Heart right ventricle (tissue), 16 donors: ENCODE measurements at places on chromosomes 5 and 9. TPM values are rescaled to one million over a fixed set of nuclear protein-coding genes. Genes with fewer than 3 reads are reported as not detected.
A peak's percentile ranks its signal among the peaks of the same experiment; 100 is the strongest.

ANXA2R gene
- 1.5 TPM for total RNA-seq

DNA sequence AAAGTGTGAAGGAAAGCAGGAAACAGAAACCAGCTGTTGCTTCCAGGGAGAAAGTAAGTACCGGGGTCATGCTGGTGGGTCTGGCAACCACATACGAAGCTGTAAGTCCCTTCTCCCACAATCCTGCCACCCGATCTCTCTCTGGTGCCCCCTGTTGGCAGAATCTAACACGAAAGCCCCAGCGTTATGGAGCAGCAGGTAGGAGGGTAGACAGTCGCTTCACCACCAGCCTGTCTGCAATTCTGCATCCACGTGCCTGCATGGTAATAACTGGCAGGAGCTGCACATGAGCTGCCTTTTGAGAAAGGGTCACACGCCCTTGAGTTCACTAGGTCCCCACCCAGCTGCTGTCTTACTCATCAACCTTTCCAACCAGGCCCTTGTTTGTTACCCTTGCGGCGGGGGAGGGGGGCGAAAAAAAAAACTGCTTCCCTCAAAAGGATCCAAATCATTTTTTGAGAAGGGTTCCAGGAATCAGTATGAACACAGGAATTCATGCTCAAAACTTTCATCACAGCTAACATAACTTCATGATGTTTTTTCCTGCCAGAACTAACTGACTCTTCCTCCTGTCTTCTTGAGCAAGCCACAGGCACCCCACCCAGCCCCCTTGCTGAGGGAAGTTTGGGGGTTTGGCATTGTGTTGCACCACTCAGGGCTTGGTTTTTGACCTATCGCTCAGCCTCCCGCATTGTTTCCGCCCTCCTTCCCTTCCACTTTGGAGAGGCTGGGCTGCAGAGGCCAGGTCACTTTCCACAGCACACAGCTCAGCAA is 19.6 kb upstream of the TMEM252 start:
- no peak overlapping the region for H3K4me3 ChIP-seq
- H3K27ac ChIP-seq, result peak overlapping the region; percentile 37
- H3K36me3 ChIP-seq, result no peaks in the 10 kb centered on the region
- peaks cover 36% of the 10 kb centered on the region for H3K4me1 ChIP-seq
- H3K27me3 ChIP-seq, result no peaks in the 10 kb centered on the region

DNA sequence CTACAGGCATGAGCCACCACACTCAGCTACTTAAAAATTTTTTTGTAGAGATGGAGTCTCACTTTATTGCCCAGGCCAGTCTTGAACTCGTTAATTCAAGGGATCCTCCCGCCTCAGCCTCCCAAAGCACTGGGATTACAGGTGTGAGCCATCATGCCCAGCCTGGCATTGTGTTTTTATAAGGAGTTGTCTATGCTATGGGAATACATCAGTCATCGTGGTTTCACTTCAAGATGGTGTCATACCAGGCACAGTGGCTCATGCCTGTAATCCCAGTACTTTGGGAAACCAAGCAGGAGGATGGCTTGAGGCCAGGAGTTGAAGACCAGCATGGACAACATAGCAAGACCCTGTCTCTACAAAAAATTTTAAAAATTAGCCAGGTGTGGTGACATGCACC is 49.7 kb downstream of the CYSTM1 start:
- peak overlapping the region; percentile 80 for H3K27ac ChIP-seq
- H3K36me3 ChIP-seq, result no peaks in the 10 kb centered on the region
- H3K4me3 ChIP-seq, result no peak overlapping the region
- no peaks in the 10 kb centered on the region for H3K27me3 ChIP-seq

DNA sequence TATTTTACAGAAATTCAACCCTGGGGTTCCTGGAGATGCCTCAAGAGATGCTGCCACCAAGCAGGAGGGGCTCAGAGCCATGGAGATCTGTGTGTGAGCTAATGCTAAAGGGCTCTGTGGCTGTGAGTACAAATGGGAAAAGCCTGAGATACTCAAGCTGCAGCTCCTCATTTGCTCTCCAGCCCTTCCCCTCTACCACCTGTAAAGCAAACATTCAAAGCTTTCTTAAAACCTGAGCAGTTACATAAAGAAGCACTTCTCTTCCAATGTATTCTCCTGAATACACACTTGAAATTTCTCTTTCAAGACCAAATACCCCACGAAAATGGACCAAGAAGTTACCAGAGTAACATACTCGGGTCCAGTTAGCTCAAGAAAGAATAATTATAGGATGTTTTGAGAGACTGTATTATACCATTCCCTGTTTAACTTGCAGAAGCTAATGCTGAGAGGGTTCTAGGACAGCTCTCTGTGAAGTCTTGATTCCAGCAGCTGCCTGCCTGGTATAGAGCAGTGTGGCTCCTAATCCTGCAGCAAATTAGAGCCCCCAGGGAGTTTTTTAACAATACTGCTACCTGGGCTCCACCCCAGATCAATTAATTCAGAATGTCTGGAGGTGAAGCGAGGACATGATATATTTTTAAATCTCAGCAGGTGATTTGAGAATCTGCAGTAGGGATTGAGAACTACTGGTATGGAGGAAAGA is 21.1 kb downstream of the RGS7BP start:
- no peak overlapping the region for H3K4me3 ChIP-seq
- H3K36me3 ChIP-seq, result no peaks in the 10 kb centered on the region
- H3K27me3 ChIP-seq, result no peaks in the 10 kb centered on the region
- peaks cover 29% of the 10 kb centered on the region for H3K4me1 ChIP-seq
- no peak for DNase-seq

LECT2 gene
- not detected for total RNA-seq

DNA sequence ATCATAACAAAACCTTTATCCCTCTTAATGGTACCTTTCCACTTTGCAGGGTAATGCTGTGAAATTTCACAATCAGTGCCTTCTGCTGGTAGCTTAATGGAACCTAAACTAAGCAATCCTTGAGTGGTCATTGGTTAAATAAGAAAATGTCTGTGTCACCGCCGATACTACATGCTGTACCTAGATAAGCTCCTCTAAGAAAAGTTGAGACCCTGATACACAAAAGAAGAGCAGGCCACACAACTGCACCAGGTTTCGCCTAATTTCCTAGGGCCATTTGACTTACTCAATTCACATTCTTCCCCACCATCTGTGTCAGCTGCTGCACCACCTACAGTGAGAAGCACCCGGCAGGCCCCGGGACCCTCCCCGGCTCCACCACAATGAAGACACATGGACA is 9.0 kb upstream of the EDF1 start:
- H3K4me3 ChIP-seq, result no peak overlapping the region
- no peak overlapping the region for H3K27ac ChIP-seq
- H3K27me3 ChIP-seq, result no peaks in the 10 kb centered on the region
- H3K4me1 ChIP-seq, result no peaks in the 10 kb centered on the region
- no peak for DNase-seq

IL5 gene
- total RNA-seq, result not detected

GRCh38 chr5:78805-79149 is 13.2 kb upstream of the PLEKHG4B start:
- H3K4me3 ChIP-seq, result no peak overlapping the region
- H3K4me1 ChIP-seq, result no peaks in the 10 kb centered on the region
- no peak overlapping the region for H3K27ac ChIP-seq
- no peak for DNase-seq

FAM81B gene
- total RNA-seq, result 10.5 TPM
